HAP-1 (cell line): ENCODE measurements at places on chromosomes 4 and X.

DNA sequence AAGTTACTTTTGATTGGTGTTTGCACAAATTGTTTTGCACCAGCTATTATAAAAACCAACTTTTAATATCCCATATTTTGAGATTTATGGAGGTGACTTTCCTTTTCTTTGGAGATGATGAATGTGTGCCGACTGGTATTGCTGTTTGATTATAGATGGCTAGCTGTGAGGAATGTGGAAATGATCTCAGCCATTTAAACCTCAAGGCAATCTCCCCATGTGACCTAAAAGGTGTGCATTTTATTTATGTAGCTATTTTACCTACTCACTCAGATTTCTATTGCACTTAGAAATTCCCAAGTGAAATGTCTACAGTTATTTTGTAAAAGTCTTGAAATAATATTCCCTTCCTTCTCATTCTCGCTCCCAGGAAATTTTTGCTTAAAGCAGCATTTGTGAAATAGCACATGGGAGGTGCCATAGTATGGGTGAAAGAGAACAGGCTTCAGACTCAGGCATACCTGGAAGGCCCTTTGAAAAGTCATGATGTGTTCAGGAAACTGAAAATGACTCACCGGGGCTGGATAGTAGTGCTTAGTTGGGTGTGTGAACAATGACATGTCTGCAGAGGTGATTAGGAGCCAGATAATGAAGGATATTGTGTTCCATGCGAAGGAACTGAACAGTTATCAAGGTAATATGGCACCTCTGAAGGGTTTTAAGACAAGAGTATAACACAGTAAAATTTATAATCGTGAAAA, 247.6 kb downstream of the CBLL2 start:
- DNase-seq: no peak

- DNase-seq: no peak
These were observed 33.5 kb upstream of the IGSF1 start for GRCh38 chrX:131322651-131323050.

- DNase-seq: no peak
These were observed 11.8 kb upstream of the HPGDS start for GRCh38 chr4:94354474-94354896.

DNA sequence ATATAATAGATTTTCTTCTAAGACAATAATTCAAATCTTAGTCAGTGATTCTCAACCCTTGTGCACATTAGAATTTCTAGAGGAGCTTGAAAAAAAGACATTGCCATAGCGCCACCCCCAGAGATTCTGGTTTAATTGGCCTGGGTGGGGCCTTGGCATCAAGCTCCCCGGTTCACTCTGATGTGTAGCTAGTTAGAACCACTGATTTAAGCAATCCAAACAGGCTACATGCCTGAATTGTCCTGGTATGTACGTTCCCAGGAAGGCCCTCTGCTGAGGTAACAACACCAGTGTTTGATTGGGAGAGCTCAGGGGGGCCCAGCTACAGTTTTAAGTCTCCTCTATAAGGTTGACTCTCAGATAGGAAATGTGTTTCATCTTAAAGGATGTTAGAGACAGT, 1.3 kb upstream of the ATP10D start:
- no peak for DNase-seq

DNA sequence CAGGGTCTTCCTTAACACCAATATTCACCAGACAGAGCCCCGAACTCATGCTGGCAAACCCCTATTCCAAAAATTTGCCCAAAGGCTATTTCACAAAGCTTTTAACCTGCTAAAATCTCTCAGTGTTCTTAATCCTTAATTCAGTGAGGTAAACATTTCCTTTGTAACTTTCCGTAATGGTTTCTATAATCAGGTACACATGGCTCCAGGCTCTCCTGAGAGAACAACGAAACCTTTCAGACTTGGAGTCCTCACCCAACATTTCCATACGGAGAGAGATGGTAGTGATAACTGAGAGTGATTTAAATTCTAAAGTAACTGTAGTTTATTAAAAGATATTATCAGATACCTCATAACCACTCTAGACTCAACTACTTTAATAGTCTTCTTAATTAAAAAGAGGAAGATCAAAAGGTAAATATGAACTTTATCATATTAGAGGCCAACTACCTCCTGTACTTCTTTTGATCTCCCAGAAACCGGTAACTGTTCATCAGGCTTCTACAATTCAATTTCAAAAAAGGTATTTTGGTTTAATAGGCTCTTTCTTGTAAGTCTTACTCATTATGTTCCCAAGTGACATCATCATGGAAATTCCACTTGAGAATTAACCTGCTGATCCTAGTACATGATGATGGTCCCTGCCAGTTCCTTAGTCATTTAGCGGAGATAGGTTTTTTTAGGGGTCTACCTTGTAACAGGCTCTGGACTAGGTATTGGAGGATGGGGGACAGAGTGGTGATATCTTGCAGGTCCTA, 91.4 kb upstream of the UCP1 start:
- DNase-seq: peak; percentile 93

DNA sequence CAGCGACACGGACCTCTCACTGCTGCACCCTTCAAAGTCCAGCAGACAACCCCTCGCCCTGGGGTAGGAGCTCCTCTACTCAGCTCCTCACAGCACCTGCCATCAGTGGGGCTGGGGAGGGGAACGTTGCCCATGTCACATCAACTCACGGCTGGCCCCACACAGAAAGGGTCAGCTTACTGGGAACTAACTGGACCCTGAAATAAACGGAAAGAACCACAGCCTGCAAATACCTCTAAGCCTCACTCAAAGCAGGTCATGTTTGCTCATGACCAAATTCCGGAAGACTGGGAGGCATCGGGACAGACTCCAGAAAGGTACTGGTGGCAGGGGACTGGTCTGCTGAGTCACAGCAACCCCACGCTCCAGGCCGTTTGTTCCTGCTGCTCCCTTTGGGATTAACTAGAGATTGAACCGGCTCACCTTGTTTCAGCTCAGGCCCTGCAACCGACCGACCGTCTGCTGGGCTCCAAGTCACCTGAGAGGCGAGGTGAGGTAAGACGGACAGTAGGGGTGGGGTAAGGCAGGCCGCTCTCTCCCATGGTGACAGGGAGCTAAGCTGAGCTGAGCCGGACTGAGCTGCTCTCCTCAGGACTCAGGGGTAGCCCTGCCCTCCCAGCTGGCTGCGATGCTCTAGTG, 5.6 kb downstream of the G6PD start:
- no peak for DNase-seq

GRCh38 chr4:66182636-66183035, 512.3 kb upstream of the EPHA5 start:
- DNase-seq: no peak

DNA sequence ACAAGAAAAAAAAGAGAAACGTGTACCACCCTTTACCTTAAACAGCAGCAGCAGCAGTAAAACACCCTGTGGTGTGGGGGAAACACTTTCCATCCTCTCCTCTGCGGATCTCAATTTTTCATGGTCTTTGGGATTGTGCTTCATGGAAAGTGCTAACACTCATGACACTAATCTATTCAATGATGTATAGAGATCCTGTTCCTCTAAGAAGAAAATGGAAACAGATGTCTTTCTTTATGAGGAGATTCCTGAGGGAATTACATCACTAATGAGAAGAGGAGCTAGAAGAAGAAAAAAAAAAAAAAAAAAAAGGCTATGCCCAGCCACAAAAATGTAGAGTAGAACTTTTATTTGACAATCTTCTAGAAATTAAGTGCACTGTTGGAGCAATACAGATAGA, 62.9 kb upstream of the NDST3 start:
- DNase-seq: no peak

DNA sequence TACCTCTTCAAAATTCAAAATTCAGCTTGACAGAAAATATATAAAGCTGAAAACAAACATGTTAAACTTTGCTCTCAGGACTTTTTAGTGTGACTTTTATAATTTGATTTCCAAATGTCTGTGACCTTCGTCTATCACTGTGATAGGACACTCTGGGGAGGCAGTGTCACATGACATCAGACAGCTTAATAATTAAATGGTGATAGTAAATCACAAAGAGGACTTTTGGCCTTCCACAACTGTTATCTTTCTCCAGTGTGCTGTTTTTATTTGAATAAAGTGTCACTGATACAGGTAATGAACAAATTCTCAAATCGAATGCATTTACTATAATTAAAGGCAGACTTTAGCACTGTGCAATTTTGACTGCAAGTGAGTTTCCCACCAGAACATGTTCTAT, 83.1 kb downstream of the MID1 start:
- DNase-seq: no peak
